ENCODE measurements at places on chromosomes 11 and 22.

DNA sequence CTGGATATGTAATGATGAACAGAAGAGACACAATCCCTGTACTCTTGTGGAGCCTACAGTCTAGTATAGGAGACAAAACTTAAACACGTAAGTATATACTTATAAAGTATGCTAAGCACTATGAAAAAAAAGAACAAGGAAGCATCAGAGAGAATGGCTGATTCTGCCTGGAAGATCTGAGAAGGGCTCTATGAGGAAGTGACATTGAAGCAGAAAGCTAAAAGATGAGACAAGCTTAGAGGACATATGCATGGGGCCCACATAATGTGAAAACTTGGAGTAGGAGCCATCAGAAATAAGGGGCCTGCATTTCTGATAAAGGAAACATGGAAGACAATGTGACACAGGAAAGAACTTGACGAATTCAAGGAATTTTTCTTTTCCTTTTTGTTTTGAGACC, 16.6 kb downstream of the SAA1 start:
- no peak for DNase-seq

GRCh38 chr11:15091625-15092024, 18.2 kb downstream of the CALCB start:
- DNase-seq: no peak

DNA sequence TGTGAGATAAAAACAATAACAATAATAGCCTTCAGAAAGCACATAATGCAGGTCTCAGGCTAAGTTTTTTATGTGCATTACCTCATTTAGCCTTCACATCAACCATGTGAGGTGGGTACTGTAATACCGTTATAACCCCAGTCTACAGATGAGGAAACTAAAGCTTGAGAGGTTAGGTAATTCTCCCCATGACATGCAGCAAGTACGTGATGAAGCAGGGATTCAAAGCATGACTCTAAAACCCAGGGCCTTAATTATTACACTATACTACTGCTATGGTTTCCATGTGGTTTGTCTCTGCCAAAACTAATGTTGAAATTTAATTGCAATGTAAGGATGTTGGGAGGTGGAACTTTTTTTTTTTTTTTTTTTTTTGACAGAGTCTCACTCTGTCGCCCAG, 37.7 kb upstream of the FDX1 start:
- DNase-seq: no peak

- DNase-seq: no peak
These were observed 2.6 kb downstream of the PATZ1 start for GRCh38 chr22:31343235-31344191.

GRCh38 chr11:67629386-67630227, at the start of gene NUDT8:
Gene NUDT8 (minus strand): TSS chr11:67629937. CDS start chr11:67629911, 26 bp downstream.
- peak; percentile 47 for DNase-seq

- no peak for DNase-seq
These were observed 342.7 kb downstream of the AASDHPPT start for GRCh38 chr11:106420048-106420665.

All from astrocyte of the cerebellum (primary cell).